ENCODE measurements at places on chromosomes 11 and 22. TPM values are rescaled to one million over a fixed set of nuclear protein-coding genes. Genes with fewer than 3 reads are reported as not detected.

- H3K4me3 ChIP-seq, result no peak overlapping the region
- H3K4me1 ChIP-seq, result no peaks in the 10 kb centered on the region
- H3K27me3 ChIP-seq, result peaks cover 26% of the 10 kb centered on the region
- DNase-seq, result no peak
- no peak overlapping the region for H3K27ac ChIP-seq
Observed at GRCh38 chr11:66418986-66419308, 1.9 kb upstream of the NPAS4 start.

DNA sequence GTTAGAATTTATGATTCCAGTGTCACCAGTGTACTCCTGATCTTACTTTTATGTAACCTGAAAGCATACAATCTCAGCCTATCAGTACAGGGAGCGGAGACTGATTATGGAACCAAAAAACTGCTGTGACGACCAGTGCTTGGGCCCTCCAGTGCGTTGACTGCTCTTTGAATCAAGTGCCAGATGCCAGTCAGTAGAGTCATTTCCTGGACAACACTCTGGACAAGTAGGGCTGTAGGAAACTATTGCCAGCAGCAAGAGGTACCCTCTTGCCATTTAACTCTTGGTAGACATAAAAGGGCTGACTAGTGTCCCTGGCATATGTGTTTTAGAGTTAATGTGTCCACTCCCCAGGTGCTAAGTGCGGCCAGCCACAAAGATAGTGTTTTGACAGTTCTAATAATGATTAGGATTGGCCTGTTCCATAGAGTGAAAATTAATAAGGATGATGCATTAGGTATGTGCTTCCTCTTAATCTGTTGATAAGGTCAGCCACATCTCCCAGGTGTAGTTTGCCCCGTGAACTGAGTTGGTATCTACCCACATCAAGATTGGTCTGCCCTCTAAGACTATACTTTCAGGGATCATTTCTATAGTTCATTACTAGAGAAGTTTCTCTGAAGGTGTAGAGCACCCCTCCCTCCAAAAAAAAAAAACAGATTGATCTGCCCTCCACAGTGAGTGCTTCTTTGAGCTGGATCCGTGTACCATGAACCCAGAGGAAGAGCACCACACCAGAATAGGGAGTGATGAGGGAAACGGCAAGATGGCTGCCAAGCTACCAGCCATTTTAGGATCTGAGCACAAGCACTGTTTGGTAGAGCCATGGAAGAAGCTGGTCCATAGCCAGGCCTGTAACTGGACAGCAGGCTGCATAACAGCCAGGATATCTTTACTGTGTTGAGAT, 20.7 kb upstream of the AIFM3 start:
- H3K4me1 ChIP-seq, result no peaks in the 10 kb centered on the region
- peaks cover 55% of the 10 kb centered on the region for H3K36me3 ChIP-seq
- DNase-seq, result no peak

Gene OR2AG1
- polyA plus RNA-seq, result 0.02 TPM

DNA sequence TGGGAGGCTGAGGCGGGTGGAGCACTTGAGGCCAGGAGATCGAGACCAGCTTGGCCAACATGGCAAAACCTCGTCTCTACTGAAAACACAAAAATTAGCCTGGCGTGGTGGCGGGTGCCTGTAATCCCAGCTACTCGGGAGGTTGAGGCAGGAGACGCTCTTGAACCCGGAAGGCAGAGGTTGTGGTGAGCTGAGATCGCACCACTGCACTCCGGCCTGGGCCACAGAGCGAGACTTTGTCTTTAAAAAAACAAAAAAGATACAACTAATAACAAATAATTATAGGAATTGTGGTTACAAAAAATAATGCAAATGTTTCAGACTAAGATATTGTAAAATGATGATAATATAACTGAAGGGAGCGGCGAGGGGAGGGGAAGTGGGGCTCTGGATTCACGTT, 90.3 kb upstream of the RTL6 start:
- no peak overlapping the region for H3K4me3 ChIP-seq
- H3K27ac ChIP-seq, result no peak overlapping the region
- no peaks in the 10 kb centered on the region for H3K36me3 ChIP-seq
- H3K4me1 ChIP-seq, result peaks cover 41% of the 10 kb centered on the region
- no peaks in the 10 kb centered on the region for H3K27me3 ChIP-seq

DNA sequence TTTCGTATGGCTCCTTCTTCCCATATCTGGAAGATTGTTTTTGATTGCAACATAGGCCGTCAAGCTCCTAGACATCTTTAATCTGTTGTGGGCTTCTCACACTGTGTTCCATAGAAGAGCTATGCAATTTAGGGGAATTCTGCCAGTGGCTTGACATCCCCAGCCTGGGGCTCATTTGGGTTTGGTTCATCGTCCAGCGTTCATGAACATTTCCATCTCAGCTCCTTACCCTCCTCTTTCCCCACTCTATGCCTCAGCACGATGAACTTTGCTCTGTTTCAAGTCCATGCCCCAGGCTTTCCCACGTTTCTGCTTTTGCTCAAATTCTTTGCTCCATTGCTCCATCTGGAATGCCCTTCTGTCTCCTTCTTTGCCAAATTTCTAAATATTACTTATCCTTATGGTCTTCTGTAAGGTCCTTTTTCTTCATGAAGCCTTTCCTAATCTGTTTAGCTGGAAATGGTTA, 26.1 kb upstream of the CLMP start:
- H3K27me3 ChIP-seq, result no peaks in the 10 kb centered on the region
- H3K4me3 ChIP-seq, result no peak overlapping the region
- H3K27ac ChIP-seq, result no peak overlapping the region
- H3K4me1 ChIP-seq, result no peaks in the 10 kb centered on the region
- no peak for DNase-seq

DNA sequence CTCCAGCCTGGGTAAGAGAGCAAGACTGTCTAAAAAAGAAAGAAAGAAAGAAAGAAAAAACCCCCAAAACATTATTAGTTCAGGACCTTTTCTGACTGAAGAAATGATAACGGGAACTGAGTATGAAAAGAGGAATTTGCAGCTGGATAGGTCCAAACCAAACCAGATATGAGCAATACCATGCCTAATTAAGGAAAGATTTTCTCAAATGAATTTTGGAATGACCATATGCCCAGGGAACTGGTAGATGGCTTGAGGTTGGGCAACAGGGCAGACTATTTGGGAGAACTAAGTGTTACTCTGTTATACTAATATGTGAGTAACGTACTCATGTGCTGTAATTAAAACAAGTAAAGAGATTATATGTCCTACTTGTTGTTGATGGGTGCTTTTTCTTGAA, 186.1 kb downstream of the TMEM135 start:
- H3K36me3 ChIP-seq, result no peaks in the 10 kb centered on the region
- no peak for DNase-seq
- H3K4me1 ChIP-seq, result no peaks in the 10 kb centered on the region
- no peaks in the 10 kb centered on the region for H3K27me3 ChIP-seq

Gene GTSE1
- 4.4 TPM for polyA plus RNA-seq

- H3K27me3 ChIP-seq, result no peaks in the 10 kb centered on the region
- H3K36me3 ChIP-seq, result no peaks in the 10 kb centered on the region
- no peaks in the 10 kb centered on the region for H3K4me1 ChIP-seq
- no peak overlapping the region for H3K4me3 ChIP-seq
- no peak for DNase-seq
Observed at GRCh38 chr11:70547821-70548670, 149.7 kb downstream of the CTTN start.

Gene RIMBP3B
- polyA plus RNA-seq, result 0.68 TPM

GRCh38 chr11:1549338-1550330, 22.4 kb downstream of the DUSP8 start:
- no peak overlapping the region for H3K27ac ChIP-seq
- H3K4me1 ChIP-seq, result no peaks in the 10 kb centered on the region
- H3K27me3 ChIP-seq, result peaks cover 79% of the 10 kb centered on the region
- H3K36me3 ChIP-seq, result no peaks in the 10 kb centered on the region
- no peak for DNase-seq
- H3K4me3 ChIP-seq, result no peak overlapping the region

GRCh38 chr11:97815667-97816066, 1205.1 kb upstream of the CNTN5 start:
- no peaks in the 10 kb centered on the region for H3K4me1 ChIP-seq
- no peak overlapping the region for H3K4me3 ChIP-seq
- no peaks in the 10 kb centered on the region for H3K36me3 ChIP-seq
- no peak for DNase-seq
- no peaks in the 10 kb centered on the region for H3K27me3 ChIP-seq

Gene RASL10A
- 7.8 TPM for polyA plus RNA-seq

Gene PAX6
- 0.32 TPM for polyA plus RNA-seq

DNA sequence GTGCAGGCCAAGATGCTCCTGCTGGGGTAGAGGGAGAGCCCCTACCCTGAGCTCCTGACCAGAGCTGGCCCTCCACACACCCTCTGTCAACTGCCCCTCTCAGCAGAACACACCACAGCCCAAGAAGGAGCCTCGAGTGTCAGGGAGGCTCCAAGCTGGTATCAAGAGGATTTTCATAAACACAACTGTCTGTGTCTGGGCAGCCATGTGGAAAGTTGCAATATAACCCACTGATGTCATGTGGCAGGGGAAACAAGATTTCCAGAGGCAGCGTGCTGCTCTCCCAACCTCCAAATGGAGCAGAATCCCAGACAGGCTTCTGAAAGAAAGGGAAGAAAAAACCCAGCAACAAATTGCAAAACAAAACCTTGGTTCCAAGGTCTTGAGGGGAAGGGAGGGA, 569.9 kb downstream of the BUD13 start:
- H3K27me3 ChIP-seq, result peaks cover 2% of the 10 kb centered on the region
- no peak overlapping the region for H3K4me3 ChIP-seq
- H3K36me3 ChIP-seq, result no peaks in the 10 kb centered on the region
- no peak for DNase-seq
- H3K4me1 ChIP-seq, result no peaks in the 10 kb centered on the region

Gene LRRC10B
- 2.7 TPM for polyA plus RNA-seq

Gene CLMP
- polyA plus RNA-seq, result 1.1 TPM

Gene PTPRCAP
- polyA plus RNA-seq, result 151 TPM

GRCh38 chr11:72958791-72959190, 144.6 kb downstream of the ATG16L2 start:
- H3K36me3 ChIP-seq, result no peaks in the 10 kb centered on the region
- DNase-seq, result no peak
- H3K27ac ChIP-seq, result no peak overlapping the region

Gene LRRC32
- 29.3 TPM for polyA plus RNA-seq

- no peak overlapping the region for H3K27ac ChIP-seq
- H3K27me3 ChIP-seq, result no peaks in the 10 kb centered on the region
- peaks cover 74% of the 10 kb centered on the region for H3K4me1 ChIP-seq
- no peak overlapping the region for H3K4me3 ChIP-seq
Observed at GRCh38 chr11:46671958-46672315, 28.5 kb downstream of the ARHGAP1 start.

DNA sequence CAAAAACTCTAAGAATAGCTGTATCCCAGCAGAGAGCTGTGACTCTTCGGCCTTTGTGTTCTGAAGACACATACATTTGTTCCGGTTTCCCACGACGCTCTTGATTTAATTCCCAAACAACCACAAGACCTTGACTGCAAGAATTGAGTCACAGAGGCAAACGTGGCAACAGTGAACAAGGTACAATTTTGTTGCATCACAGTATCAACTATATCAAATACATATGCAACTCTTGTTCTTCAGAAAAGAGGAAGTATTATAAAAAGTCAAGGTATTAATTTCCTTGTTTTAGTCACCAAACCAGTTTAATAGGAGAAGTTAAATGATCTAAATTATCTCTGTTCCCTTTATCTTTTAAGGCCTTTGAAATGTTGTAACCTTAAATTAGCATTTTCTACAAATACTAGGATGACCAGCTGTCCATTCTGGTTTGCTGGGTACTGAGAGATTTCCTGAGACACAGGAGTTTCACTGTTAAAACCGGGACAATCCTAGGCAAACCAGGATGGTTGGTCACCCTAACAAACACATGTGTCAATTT, 11.1 kb downstream of the HPS5 start:
- H3K4me1 ChIP-seq, result no peaks in the 10 kb centered on the region
- H3K27me3 ChIP-seq, result no peaks in the 10 kb centered on the region
- no peak overlapping the region for H3K4me3 ChIP-seq
- peaks cover 26% of the 10 kb centered on the region for H3K36me3 ChIP-seq
- no peak overlapping the region for H3K27ac ChIP-seq

Gene PIH1D2
- 1.4 TPM for polyA plus RNA-seq

Gene IGLL5
- 29.9 TPM for polyA plus RNA-seq

- H3K4me1 ChIP-seq, result no peaks in the 10 kb centered on the region
- H3K4me3 ChIP-seq, result no peak overlapping the region
- DNase-seq, result peak; percentile 19
- H3K27ac ChIP-seq, result no peak overlapping the region
Observed at GRCh38 chr11:116454020-116454645, 318.7 kb downstream of the BUD13 start.

GRCh38 chr11:20844630-20845029, 175.2 kb downstream of the NELL1 start:
- no peaks in the 10 kb centered on the region for H3K36me3 ChIP-seq
- no peak overlapping the region for H3K4me3 ChIP-seq
- no peaks in the 10 kb centered on the region for H3K4me1 ChIP-seq

GRCh38 chr11:11320825-11321224, 32.2 kb downstream of the CSNK2A3 start:
- no peak overlapping the region for H3K4me3 ChIP-seq
- peaks cover 3% of the 10 kb centered on the region for H3K4me1 ChIP-seq
- no peak for DNase-seq
- no peak overlapping the region for H3K27ac ChIP-seq
- H3K36me3 ChIP-seq, result no peaks in the 10 kb centered on the region
- H3K27me3 ChIP-seq, result no peaks in the 10 kb centered on the region

DNA sequence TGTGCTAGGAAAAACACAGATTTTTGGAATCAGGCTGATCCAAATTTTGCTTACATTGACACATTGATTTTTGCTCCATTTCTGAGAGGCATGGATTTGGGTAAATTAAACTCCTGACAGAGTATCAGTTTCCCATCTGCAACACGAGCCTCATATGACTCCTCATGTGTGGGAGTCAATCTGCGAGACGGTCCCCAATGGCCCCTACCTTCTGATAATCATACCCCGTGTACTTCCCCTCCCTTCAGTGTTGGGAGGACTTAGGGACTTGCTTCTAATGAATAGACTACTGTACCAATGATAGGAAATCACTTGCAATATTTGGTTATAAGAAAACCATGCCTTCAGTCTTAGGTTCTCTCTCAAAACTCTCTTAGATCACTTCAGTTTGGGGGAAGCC, 302.7 kb downstream of the ETS1 start:
- DNase-seq, result no peak
- H3K4me1 ChIP-seq, result peaks cover 23% of the 10 kb centered on the region
- H3K36me3 ChIP-seq, result no peaks in the 10 kb centered on the region

Gene SGSM1
- 0.71 TPM for polyA plus RNA-seq

GRCh38 chr22:47053013-47053725, 290.7 kb downstream of the TBC1D22A start:
- H3K27ac ChIP-seq, result peak overlapping the region; percentile 36
- no peaks in the 10 kb centered on the region for H3K27me3 ChIP-seq
- peaks cover 7% of the 10 kb centered on the region for H3K36me3 ChIP-seq
- H3K4me3 ChIP-seq, result no peak overlapping the region

Gene CSF2RB
- 14.6 TPM for polyA plus RNA-seq

GRCh38 chr11:96156379-96156722, 186.6 kb downstream of the MAML2 start:
- no peak overlapping the region for H3K4me3 ChIP-seq
- no peaks in the 10 kb centered on the region for H3K36me3 ChIP-seq
- H3K4me1 ChIP-seq, result peaks cover 19% of the 10 kb centered on the region
- DNase-seq, result no peak
- H3K27ac ChIP-seq, result peak overlapping the region; percentile 55

Gene PRR33
- polyA plus RNA-seq, result 0.18 TPM

Gene PGR
- polyA plus RNA-seq, result 0.07 TPM

All from thymus (tissue), 14 donors.